PC-9 (cell line): ENCODE measurements at places on chromosomes 1 and 21. TPM values are rescaled to one million over a fixed set of nuclear protein-coding genes. Genes with fewer than 3 reads are reported as not detected.

- DNase-seq = no peak
Observed at GRCh38 chr1:229157480-229157879, 113.4 kb upstream of the RAB4A start.

The FCRL6 gene
- total RNA-seq = not detected in 2 replicates

DNA sequence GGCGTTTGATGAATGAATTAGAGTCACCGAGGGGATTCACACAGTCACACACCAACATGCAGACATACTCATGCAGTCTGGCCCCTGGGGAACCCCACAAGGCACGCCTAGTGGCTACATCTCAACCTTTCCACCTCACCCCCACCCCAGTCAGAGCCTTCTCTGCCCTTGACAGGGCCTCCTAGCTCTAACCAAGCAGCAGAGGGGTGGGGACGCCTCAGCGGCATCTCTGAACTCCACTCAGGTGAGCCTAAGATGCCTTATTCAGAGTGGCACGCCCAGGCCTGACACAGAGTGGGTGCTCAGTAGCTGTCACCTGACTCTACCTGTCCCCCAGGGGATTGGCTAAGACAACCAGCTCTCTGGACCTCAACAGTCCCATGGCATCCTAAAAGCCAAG is 3.7 kb upstream of the SDC3 start:
- no peak for DNase-seq

The TBX19 gene
- 1.5 and 2.0 TPM in 2 replicates for total RNA-seq

DNA sequence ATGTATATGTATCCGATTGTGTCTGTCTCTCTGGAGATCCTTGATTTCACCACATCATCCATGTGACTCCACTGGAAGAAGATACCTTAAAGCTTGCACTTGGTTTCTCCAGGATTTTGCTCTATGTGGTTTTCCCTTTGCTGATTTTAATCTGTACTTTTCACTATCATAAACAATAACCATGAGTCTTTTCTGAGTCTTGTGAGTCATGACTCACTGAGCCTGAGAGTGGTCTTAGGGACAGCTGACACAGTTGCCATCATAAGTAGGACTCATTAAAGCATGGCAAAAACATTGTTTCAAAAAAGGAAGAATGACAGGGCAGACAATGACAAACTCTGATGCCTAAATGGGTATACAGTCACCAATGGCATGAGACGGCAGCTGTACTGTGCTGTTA is 226.2 kb downstream of the AKT3 start:
- no peak for DNase-seq

DNA sequence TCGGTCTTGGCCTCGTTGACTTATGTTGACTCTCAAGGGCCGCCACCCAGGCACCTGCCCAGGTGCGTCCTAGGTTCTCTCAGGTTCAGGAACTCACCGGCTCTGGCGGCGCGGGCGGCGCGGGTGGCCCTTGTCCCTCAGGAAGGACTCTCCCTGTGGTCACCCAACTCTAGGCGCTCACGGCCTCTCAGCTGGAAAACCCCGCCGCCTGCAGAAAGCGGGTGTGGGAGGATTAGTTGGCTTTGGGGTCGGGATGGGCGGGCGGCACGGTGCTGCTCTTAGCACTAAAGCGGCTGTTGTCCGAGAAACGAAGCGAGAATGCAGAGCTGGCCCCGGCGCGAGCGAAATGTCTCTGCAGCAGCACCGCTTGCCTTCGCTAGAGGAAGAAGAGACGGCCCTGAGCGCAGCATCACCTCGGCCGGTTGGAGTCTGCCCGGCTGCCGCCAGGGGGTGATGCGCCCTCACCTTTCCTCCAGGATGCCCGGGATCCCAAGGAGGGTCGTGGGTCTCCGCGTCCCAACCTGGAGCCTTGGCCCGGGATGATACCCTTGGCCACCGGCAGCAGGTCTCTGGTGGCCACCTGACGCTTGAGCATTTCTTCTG is 8.1 kb upstream of the TADA1 start:
- DNase-seq = no peak

DNA sequence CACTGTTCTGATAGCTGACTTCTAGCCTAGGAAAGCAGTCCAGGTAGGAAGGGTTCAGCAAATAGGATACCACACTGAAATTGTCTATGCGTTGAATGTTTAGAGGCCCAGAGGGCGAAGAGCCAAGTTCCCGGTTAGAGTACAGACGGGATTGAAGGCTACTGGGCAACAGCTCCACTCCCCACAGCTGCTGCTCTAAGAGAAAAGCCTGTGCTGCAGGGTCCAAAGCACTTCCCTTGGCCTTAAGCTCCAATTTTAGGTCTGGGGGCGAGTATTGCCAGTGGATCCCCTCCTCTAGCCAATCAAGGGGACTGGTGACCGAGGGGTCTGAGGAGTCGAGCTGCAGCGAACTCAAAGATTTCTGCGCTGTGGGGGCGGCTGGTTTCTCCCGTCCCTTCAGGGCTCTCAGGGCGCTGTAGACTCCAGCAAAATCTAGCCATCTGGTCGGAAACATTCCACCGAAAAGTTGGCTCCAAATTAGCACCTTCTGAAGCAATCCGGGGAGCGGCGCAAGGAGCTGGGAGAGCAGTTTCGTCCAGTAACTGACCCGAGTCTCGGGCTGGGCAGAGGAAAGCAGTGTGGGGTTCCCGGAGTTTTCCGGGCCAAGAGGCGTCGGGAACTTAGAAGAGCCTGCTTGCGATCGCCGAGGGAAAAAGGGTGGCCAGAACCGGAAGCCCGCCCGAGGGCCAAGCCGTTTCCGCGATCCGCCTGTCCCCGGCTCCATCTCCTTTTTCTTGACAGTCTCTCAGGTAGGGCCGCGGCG is 748 bp downstream of the PPP1R15B start:
- DNase-seq = no peak

The OR6K2 gene
- total RNA-seq = not detected in 2 replicates

The INSRR gene
- total RNA-seq = not detected in 2 replicates

The ABCG1 gene
- 4.4 and 5.6 TPM in 2 replicates for total RNA-seq

DNA sequence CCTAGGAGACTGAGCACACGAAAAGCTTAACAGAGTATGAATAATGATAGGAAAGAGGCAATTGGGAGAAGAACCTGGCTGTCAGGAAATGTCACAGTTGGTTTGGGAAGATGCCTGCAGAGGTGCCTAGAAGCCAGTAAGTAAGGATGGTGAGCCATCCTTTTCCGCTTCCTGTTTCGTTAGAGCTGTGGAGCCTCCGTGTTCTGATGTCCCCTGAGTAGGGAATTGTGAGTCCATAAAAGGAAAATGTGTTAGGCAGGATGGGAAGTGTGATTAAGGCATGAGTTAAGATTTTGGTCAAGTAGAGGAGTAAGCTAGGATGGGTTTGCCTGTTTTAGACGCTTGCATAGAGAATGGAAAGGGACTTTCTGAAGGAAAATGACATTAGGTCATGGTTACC is 9.0 kb downstream of the CLIC4 start:
- DNase-seq = no peak

DNA sequence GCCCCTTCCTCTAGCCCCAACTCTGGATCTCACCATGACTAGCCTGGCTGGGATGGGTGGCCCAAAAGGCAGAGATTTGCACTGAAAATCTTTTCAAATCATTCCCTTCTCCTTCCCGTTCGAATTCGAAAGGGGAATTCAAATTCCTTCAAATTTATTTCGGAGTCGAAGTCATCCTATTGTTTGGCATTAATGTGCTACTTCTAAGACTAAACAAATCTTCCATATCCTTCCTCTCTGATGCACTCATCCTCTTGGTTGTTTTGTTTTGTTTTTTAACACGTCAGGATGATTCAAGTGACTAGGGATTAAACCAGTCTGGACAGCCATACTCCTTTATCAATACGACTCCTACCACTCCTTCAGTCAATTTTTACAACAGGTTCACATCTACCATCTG is 95.5 kb upstream of the SGIP1 start:
- DNase-seq = no peak

DNA sequence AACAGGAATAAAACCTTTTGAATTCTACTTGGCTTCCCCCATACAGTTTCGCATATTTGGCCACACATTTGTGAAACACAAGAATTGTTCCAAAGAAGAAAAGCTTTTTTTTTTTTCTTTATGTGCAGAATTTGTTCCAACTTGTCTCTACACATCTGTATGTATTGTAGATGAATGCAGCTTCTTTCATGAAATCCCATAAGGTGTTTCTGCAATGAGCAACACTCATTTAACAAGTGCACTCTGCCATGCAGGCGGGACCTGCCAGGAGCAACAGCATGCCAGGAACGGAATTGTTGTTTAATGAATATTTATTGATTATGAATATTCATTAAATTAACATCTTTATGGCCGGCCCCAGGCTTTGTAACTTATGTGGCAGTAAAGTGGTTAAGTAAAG is 1075.0 kb downstream of the TTLL7 start:
- no peak for DNase-seq

The SIM2 gene
- total RNA-seq = 17.9 and 18.5 TPM in 2 replicates

- no peak for DNase-seq
Observed at GRCh38 chr1:80310703-80311245, 1304.2 kb upstream of the ADGRL4 start.
